Gastrocnemius medialis (tissue), 4 donors: ENCODE measurements at places on chromosomes 12 and 14. TPM values are rescaled to one million over a fixed set of nuclear protein-coding genes. Genes with fewer than 3 reads are reported as not detected.

DNA sequence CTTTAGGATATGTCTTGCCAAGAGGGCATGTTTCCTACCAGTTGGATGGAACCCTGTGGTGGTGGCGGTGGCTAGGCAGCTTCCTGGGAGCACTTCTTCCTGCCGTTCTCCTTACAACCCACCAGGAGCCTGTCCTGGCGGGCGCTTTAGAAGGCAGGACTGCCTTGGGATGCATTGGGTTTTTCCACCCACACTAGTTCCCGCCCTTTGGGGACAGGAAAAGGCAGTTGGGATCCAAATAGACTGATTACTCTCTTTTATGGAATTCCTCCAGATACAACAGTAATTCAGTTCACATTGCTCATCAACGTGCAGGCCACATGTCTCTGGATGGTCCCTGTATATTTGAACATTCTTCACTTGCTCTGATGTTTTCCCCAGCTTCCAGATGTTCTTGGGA lies 305.7 kb upstream of the SSTR1 start:
- H3K27me3 ChIP-seq, result peaks cover 3% of the 10 kb centered on the region
- peak overlapping the region; percentile 37 for H3K27ac ChIP-seq
- H3K4me1 ChIP-seq, result no peaks in the 10 kb centered on the region
- no peaks in the 10 kb centered on the region for H3K36me3 ChIP-seq

DNA sequence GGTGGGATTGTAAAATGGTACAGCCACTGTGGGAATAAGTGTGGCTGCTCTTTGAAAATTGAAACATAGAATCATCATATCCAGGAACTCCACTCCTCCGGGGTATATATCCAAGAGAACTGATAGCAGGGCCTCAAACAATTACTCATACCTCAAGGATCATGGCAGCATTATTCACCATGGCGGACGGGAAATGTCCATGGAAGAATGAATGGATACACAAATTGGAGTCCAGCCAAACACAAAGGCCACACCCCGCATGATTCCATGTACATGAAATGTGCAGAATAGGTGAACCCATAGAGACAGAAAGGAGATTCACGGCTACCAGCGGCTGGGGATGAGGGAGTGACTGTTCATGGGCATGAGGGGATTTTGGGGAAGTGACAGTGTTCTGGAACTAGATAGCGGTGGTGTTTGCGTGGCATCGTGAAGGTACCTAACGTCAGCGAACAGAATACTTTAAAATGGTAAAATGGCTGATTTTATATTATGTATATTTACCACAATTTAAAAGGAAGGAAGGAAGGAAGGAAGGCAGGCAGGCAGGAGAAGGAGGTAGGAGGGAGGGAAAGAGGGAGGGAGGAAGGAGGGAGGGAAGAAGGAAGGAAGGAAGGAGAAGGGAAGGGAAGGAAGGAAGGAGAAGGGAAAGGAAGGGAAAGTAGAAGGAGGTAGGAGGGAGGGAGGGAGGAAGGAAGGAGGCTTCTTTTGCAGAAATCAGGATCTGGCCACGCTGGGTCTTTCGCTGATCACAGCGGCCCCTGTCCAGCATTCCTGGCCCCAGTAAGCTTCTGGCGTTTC lies 14.1 kb upstream of the NCOR2 start:
- DNase-seq, result no peak
- no peak overlapping the region for H3K4me3 ChIP-seq
- no peaks in the 10 kb centered on the region for H3K27me3 ChIP-seq
- peaks cover 2% of the 10 kb centered on the region for H3K4me1 ChIP-seq
- no peaks in the 10 kb centered on the region for H3K36me3 ChIP-seq

- H3K27me3 ChIP-seq, result no peaks in the 10 kb centered on the region
- no peaks in the 10 kb centered on the region for H3K4me1 ChIP-seq
- no peak overlapping the region for H3K4me3 ChIP-seq
- no peak for DNase-seq
- no peak overlapping the region for H3K27ac ChIP-seq
Measured at GRCh38 chr14:106662936-106663550, 1136.7 kb downstream of the TMEM121 start.

DNA sequence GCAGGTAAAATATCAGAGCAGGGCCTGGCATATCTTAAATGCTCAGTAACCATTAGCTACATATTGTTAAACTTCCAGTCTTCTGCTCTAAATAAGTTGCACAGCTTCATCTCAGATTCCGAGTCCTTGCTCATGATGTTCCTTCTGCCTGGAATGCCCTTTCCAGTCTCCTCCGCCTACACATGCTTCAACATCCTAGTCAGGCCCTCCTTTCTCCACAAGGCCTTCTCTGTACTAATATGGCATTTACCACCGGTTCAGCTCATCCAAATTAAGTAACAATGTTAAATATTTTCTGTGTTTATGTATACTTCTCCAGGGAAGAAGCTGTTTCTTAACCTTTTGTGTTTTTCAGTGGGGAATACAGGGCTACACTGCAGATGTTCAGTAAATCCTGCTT lies 8.5 kb downstream of the DHH start:
- H3K36me3 ChIP-seq, result no peaks in the 10 kb centered on the region
- no peak for DNase-seq
- H3K27me3 ChIP-seq, result peaks cover 24% of the 10 kb centered on the region
- peaks cover 8% of the 10 kb centered on the region for H3K4me1 ChIP-seq

DNA sequence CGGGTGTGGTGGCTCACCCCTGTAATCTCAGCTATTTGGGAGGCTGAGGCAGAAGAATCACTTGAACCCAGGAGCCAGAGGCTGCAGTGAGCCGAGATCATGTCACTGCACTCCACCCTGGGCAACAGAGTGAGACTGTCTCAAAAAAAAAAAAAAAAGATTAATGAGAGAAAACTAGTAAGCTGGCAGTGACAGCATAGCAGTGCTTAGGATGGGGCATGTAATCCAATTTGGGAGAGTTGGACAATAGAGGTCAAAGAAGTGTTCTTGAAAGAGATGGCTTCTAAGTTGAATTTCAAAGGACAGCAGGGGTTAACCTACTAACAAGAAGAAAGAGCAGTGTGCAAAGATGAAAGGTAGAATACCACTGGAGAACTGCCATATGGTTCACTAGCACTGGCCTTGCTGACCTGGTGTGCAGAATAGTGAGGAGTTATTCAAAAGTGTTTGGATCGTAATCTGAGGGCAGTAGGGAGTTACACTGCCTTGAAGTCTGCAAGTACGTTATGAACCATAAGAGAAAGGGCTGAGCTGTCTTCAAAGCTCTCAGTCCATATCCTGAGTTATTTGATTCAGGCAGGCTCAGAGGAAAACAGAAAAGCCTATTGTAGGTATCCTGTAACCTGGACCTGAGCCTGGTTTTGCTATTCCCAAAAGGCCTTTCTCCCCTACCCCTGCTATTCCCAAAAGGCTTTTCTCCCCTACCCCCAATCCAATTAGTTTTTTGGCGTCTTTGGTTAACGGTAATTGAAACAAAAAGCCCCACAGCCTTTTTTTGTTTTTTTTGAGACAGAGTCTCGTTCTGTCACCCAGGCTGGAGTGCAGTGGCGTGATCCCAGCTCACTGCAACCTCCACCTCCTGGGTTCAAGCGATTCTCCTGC lies 3.4 kb downstream of the XPOT start:
- no peak overlapping the region for H3K4me3 ChIP-seq
- no peaks in the 10 kb centered on the region for H3K27me3 ChIP-seq
- DNase-seq, result no peak
- H3K4me1 ChIP-seq, result peaks cover 12% of the 10 kb centered on the region

ATL1 gene
- total RNA-seq, result 1.3 TPM

GRCh38 chr14:23181453-23181852 lies 2.0 kb downstream of the SLC7A8 start:
- H3K27me3 ChIP-seq, result no peaks in the 10 kb centered on the region
- no peak for DNase-seq
- peaks cover 37% of the 10 kb centered on the region for H3K4me1 ChIP-seq
- H3K36me3 ChIP-seq, result no peaks in the 10 kb centered on the region

WSCD2 gene
- 0.10 TPM for total RNA-seq

DNA sequence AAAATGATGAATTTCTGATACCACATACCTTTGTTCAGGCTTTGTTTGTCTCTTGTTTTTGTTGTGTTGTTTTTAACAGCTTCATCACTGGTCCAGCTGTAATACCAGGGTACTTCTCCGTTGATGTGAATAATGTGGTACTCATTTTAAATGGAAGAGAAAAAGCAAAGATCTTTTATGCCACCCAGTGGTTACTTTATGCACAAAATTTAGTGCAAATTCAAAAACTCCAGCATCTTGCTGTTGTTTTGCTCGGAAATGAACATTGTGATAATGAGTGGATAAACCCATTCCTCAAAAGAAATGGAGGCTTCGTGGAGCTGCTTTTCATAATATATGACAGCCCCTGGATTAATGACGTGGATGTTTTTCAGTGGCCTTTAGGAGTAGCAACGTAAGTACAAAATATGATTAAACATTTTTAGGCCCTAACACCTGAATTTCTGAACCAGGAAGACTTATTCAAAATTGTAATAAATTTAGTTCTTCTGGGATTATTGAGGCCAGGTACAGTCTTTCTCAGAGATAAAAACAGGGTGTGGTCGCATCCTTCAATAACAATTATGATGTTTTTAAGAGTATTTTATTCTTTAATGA lies 22.4 kb downstream of the RXYLT1 start:
- DNase-seq, result no peak
- H3K4me1 ChIP-seq, result no peaks in the 10 kb centered on the region
- H3K4me3 ChIP-seq, result no peak overlapping the region
- H3K27me3 ChIP-seq, result no peaks in the 10 kb centered on the region
- H3K27ac ChIP-seq, result no peak overlapping the region

DNA sequence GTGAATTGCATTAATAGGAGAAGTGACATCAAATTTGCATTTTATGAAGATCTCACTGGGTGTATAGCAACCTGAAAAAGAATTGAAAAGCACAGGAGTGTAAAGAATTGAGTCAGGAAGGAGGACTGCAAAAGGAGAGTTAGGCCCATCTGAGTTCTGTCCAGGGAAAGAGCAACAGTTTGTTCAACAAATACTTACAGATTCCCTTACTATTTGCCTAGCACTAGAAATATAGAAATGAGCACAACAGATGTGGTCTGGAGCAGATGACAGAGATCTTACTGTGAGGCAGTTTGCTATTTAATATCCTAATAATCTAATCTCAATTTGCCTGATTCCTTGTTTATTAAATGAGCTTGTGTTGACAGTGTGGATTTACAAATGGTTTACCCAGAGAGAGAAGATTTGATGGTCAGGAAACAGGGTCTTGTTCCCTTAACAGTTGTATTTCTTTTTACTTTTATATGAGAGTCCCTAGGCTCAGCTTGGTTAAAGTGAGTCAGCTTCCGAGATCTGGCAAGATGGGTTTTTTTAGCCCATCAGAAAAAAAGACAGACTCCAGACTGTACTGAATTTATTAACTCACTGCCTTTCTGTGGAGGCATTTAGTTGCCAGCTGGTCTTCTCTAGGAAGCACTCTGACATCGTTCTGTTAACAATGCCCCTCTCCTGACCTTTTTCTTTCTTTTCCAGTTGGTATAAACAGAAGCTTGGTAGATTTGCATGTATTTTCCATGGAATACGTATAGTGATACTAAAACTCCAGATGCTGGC lies 229.7 kb downstream of the TTC6 start:
- no peaks in the 10 kb centered on the region for H3K4me1 ChIP-seq
- no peak for DNase-seq
- H3K27me3 ChIP-seq, result no peaks in the 10 kb centered on the region
- no peak overlapping the region for H3K4me3 ChIP-seq

- no peaks in the 10 kb centered on the region for H3K27me3 ChIP-seq
- H3K4me3 ChIP-seq, result no peak overlapping the region
- H3K36me3 ChIP-seq, result no peaks in the 10 kb centered on the region
- no peaks in the 10 kb centered on the region for H3K4me1 ChIP-seq
Measured at GRCh38 chr12:55847603-55848291, 5.0 kb upstream of the MMP19 start.

BCL2L2 gene
- total RNA-seq, result 13.4 TPM

DNA sequence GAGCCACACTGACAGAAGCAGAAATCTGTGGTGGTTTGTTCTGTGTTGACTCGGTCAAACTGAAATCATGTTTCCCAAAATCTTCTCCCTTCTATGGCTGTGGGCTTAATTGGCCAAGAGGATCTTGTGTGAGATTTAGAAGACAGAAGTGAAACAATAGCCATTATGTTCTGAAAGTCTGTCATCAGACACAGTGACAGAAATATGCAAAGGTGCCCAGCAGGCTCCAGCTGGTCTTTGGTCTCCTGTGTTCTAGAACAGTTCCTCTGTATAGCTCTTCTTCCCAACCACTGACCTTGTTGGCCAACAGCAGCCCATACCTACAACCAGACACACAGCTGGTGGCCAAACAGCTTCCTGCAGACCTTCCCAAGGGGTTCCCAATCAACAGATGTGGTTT lies 25.0 kb upstream of the COCH start:
- no peaks in the 10 kb centered on the region for H3K4me1 ChIP-seq
- DNase-seq, result no peak
- no peaks in the 10 kb centered on the region for H3K36me3 ChIP-seq
- no peaks in the 10 kb centered on the region for H3K27me3 ChIP-seq

PTPRB gene
- total RNA-seq, result 11.7 TPM

GRCh38 chr12:114875313-114875712 lies 191.3 kb upstream of the TBX3 start:
- H3K4me1 ChIP-seq, result no peaks in the 10 kb centered on the region
- H3K4me3 ChIP-seq, result no peak overlapping the region
- no peaks in the 10 kb centered on the region for H3K27me3 ChIP-seq

GRCh38 chr12:11943919-11944700 lies 126.6 kb upstream of the BCL2L14 start:
- H3K27ac ChIP-seq, result no peak overlapping the region
- no peaks in the 10 kb centered on the region for H3K4me1 ChIP-seq
- no peak for DNase-seq
- no peak overlapping the region for H3K4me3 ChIP-seq
- no peaks in the 10 kb centered on the region for H3K27me3 ChIP-seq

DNA sequence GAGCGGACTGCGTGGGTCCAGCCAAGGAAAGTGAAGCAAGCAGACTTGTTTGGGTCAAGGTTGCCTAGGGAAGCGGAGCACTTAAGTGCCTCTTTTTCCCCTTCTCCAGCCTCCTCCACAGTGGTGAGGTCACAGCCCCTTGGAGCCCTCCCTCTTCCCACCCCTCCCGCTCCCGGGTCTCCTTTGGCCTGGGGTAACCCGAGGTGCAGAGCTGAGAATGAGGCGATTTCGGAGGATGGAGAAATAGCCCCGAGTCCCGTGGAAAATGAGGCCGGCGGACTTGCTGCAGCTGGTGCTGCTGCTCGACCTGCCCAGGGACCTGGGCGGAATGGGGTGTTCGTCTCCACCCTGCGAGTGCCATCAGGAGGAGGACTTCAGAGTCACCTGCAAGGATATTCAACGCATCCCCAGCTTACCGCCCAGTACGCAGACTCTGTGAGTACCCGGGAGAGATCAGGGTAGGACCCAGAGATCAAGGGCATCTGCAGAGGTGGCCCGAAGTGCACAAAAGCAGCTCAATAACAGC lies at the start of gene TSHR:
TSHR (plus strand) TSS at position 206 of the 526 bp plus-strand sequence; CDS start at position 266, 60 bp downstream.
- H3K4me1 ChIP-seq, result no peaks in the 10 kb centered on the region
- H3K27me3 ChIP-seq, result no peaks in the 10 kb centered on the region
- H3K27ac ChIP-seq, result no peak within 1 kb of the TSS
- no peak for DNase-seq
- no peaks in the 10 kb centered on the region for H3K36me3 ChIP-seq

P2RX2 gene
- not detected for total RNA-seq

DNA sequence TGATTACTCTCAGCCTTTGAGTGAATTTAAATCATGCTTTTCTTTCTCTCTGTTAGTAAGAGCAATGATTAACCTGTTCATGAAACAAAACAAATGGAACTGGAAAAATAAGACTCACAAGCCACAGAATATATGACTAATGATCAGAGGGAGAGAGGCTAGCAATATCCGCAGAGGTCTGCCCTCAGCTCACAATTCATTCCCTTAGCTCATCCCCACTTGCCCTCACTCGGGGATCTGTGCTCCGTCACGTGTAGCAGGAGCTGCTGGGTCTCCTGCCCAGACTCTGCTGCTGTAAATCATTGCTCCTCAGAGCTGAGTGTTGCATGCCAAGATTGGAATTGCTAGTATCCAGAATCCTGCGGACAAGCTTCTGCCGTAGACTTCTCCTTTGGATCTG lies 53.1 kb upstream of the GNG2 start:
- no peak for DNase-seq
- no peak overlapping the region for H3K27ac ChIP-seq
- H3K36me3 ChIP-seq, result no peaks in the 10 kb centered on the region
- H3K4me1 ChIP-seq, result no peaks in the 10 kb centered on the region
- H3K4me3 ChIP-seq, result no peak overlapping the region
